WTC11 (cell line): ENCODE measurements at places on chromosomes 7 and 10. TPM values are rescaled to one million over a fixed set of nuclear protein-coding genes. Genes with fewer than 3 reads are reported as not detected.
A peak's percentile ranks its signal among the peaks of the same experiment; 100 is the strongest.

ST8SIA6 gene
- 1.9 to 3.5 TPM (median 2.7 TPM) in 3 replicates for total RNA-seq

H2BK1 gene
- 0.87 TPM in 1 of 3 replicates, not detected in the others for total RNA-seq

RPEL1 gene
- 0.09 TPM in 1 of 3 replicates, not detected in the others for total RNA-seq

DNA sequence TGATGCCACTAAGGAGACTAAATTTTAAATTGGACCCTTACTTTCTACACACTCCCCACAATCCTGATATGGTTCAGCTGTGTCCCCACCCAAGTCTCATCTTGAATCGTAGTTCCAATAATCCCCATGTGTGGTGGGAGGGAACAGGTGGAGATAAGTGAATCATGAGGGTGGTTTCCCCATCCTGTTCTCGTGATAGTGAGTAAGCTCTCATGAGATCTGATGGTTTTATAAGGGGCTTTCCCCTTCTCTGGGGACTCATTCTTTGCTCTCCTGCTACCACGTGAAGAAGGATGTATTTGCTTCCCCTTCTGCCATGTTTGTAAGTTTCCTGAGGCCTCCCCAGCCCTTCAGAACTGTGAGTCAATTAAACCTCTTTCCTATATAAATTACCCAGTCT lies 18.4 kb upstream of the BET1 start:
- no peaks in the 10 kb centered on the region for H3K36me3 ChIP-seq
- no peaks in the 10 kb centered on the region for H3K4me1 ChIP-seq
- no peak overlapping the region for H3K4me3 ChIP-seq
- H3K27ac ChIP-seq: no peak overlapping the region

GRCh38 chr10:55144001-55144400 lies 343.0 kb upstream of the PCDH15 start:
- peaks cover 10% of the 10 kb centered on the region for H3K4me1 ChIP-seq
- no peaks in the 10 kb centered on the region for H3K36me3 ChIP-seq
- no peak overlapping the region for H3K27ac ChIP-seq
- H3K4me3 ChIP-seq: no peak overlapping the region

DNA sequence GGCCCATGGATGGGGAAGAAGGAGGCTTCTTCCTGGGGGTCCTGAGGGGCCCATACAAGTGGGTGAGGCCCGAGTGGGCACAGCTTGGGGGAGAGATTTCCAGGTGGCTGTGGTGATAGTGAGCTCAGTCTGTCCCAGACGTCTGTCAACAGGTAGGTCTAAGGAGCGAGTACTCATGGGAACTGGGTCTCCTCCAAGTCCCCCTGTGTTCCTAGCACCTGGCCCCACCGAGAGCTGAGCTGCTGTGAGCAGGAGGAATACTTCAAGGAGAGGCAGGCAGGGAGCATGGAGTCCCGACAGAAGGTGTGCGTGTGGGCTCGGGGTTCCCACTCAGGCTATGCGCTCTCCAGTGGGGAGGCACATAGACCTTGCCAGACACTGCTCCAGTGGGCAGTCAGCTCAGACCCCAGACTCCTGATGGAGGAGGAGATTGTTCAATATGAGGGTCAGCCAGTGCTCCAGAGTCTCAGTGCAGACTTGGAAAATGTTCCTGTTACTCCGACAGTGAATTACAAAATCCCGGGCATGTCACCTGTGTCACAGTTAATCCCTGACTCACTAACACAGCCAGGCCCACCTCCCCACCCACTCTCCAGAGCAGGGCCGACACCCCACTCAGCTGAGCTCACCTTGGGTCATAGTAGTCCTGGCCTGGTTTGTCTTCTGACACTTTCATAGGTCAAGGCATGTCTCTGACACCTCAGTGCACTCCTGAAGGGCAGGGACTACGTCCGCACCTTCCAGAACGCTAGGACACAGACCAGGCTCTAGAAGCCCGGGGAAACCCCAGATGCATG lies 28.2 kb upstream of the C10orf53 start:
- H3K36me3 ChIP-seq: no peaks in the 10 kb centered on the region
- peaks cover 14% of the 10 kb centered on the region for H3K4me1 ChIP-seq
- no peak for DNase-seq
- H3K4me3 ChIP-seq: no peak overlapping the region
- peaks cover 18% of the 10 kb centered on the region for H3K27me3 ChIP-seq

C10orf53 gene
- not detected in 3 replicates for total RNA-seq

DNA sequence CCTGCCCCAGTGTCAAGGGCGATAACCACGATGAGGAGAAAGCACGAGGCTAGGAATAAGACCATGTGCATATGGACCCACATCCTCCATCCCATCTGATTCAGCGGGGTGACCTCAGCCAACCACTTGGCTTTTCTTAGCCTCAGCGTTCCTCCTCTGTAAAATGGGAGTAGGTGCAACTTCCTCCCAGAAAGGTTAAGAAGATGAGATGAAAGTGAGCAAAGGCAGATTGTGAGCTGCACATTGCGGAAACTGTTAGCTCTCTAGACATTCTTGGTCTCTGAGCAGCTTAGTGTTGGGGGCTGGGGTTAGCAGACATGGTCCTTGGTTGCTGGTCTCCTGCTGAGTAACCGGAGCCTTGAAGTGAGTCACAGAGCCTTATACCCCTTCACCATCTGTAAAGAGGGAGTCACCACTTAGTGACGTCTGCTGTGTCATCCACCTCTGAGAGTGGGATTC lies 497.3 kb upstream of the GALNT17 start:
- H3K27ac ChIP-seq: no peak overlapping the region
- H3K27me3 ChIP-seq: peaks cover 12% of the 10 kb centered on the region
- DNase-seq: no peak

DNA sequence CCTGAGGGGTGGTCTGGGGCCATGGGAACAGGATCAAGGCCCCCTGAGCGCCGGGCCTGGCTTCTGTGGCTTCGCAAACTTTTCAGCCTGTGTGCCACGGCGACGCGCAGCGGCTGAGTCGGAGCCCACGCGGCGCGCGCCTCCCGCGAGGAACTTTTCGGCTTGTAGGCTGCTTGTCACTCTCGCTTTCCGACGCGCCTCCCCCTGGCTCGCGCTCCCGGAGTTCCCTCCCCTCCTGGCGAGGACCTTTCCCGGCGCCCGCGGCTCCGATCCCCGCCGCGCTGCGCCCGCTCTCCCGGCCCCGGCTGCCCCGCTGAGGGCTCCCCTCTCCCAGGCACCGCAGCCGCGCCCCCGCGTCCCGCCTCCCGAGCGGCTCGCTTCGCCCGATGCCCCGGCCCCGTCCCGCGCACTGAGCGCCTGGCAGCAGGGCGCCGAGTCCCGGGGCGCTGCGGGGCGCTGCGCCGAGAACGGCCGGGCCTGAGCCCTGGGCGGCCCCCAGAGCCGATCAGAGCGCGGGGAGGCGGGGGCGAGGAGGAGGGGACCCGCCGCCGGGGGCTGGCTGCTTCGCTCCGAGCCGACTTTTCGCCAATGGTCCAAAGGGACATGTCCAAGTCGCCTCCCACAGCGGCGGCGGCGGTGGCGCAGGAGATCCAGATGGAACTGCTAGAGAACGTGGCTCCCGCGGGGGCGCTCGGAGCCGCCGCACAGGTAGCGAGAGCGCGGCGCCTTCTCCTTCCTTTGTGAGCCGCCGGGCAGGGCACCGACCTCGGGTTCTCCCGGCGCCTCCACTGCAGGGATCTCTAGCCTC lies at the start of gene CACNB2:
Gene CACNB2 (plus strand): TSS at position 276 of the 808 bp plus-strand sequence.
- H3K27me3 ChIP-seq: peaks cover 31% of the 10 kb centered on the region
- H3K4me3 ChIP-seq: peak within 1 kb of the TSS; percentile 71
- H3K36me3 ChIP-seq: no peaks in the 10 kb centered on the region
- peaks cover 42% of the 10 kb centered on the region for H3K4me1 ChIP-seq
- peak; percentile 70 for DNase-seq

DNA sequence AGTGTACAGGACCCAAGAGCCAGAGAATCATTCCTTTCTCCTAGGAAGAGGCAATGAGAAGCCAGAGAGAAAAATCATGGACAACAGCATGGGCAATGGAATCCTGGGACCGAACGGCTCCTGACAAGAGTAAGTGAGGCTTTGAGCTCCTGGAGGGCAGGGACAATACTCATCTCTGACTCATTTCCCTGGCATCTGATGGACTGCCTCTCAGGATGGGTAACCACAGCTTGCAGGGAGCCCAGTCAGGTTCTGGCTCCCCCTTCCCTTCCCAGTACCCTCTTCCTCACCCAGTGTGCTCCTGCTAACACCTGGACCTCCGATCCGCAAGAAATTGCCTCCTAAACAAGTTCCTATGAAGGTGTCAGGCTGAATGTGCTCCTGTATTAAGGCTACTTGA lies 51.2 kb upstream of the SORCS3 start:
- peaks cover 9% of the 10 kb centered on the region for H3K4me1 ChIP-seq
- DNase-seq: no peak
- H3K27me3 ChIP-seq: no peaks in the 10 kb centered on the region

PON1 gene
- 0.25 to 0.26 TPM in 2 of 3 replicates, not detected in the other for total RNA-seq

DNA sequence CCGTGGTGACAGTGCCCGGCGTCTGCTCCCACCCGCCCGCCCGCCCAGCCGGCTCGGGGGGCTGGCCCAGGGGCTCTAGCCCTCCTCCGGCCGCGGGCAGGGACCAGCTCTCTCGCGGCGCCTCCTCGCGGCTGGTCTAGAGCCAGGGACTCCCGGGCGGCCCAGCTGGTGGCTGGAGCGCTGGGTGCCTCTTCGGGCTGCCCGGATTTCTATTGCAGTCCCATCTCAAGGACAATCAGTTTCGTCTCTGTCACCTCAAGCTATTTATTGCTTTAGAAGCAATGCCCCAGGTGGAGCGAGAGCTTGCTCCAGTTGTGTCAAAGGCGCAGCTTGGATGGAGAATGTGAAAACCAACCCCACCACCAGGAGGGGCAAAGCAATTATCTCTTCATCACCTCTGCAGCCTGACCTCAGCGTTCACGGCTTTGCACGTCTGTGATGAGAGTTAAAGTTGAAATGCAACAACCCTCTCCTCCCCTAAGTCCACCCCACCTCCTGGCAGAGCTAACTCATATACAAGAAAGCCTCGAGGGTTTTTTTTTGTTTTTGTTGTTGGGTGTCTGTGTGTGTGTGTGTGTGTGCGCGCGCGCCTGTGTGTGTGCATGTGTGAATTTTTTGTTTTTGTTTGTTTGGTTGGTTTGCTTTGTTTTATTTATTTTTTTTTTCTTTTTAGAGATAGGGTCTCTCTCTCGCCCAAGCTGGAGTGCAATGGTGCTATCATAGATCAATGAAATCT lies at the start of gene ITGA8:
Gene ITGA8 (minus strand): TSS at position 24 of the 736 bp plus-strand sequence. CDS start 151 bp downstream, outside the sequence.
- H3K27ac ChIP-seq: no peak within 1 kb of the TSS
- peaks cover 19% of the 10 kb centered on the region for H3K4me1 ChIP-seq
- peak within 1 kb of the TSS; percentile 90 for H3K4me3 ChIP-seq

- no peak overlapping the region for H3K4me3 ChIP-seq
- H3K27me3 ChIP-seq: no peaks in the 10 kb centered on the region
- H3K4me1 ChIP-seq: peaks cover 32% of the 10 kb centered on the region
- H3K36me3 ChIP-seq: no peaks in the 10 kb centered on the region
- no peak overlapping the region for H3K27ac ChIP-seq
- DNase-seq: no peak
These were observed 82.4 kb downstream of the SGMS1 start for GRCh38 chr10:50541317-50541716.

- H3K27ac ChIP-seq: no peak overlapping the region
- no peak for DNase-seq
- no peak overlapping the region for H3K4me3 ChIP-seq
These were observed 135.1 kb downstream of the C10orf105 start for GRCh38 chr10:71584461-71584860.

DNA sequence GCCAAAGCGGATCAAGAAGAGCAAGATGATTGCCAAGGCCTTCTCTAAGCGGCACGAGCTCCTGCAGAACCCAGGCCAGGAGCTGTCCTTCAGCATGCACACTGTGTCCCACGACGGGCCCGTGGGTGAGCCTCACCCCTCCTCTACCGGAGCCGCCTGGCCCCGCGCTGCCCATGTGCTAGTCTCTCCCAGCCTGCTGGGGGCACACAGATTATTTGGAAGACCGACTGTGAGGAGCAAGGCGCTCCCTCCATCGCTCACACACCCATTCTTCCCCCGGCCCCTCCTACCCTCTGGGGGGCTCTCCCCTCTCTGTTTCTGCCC lies 13.9 kb upstream of the AHCYL2 start:
- no peak for DNase-seq
- no peak overlapping the region for H3K4me3 ChIP-seq
- 0 out of 2 replicates have a peak, but pooled peaks cover 5% of the 10 kb centered on the region for H3K4me1 ChIP-seq

- H3K27ac ChIP-seq: no peak overlapping the region
- DNase-seq: no peak
- H3K36me3 ChIP-seq: no peaks in the 10 kb centered on the region
- no peaks in the 10 kb centered on the region for H3K27me3 ChIP-seq
These were observed 69.6 kb upstream of the MDFIC start for GRCh38 chr7:114852293-114852692.

MSMB gene
- total RNA-seq: not detected in 3 replicates

SFXN2 gene
- total RNA-seq: 15.7 to 21.2 TPM (median 15.9 TPM) in 3 replicates

MOGAT3 gene
- 0.81 to 0.92 TPM (median 0.82 TPM) in 3 replicates for total RNA-seq

CALHM3 gene
- 0.13 to 0.18 TPM (median 0.16 TPM) in 3 replicates for total RNA-seq

DNA sequence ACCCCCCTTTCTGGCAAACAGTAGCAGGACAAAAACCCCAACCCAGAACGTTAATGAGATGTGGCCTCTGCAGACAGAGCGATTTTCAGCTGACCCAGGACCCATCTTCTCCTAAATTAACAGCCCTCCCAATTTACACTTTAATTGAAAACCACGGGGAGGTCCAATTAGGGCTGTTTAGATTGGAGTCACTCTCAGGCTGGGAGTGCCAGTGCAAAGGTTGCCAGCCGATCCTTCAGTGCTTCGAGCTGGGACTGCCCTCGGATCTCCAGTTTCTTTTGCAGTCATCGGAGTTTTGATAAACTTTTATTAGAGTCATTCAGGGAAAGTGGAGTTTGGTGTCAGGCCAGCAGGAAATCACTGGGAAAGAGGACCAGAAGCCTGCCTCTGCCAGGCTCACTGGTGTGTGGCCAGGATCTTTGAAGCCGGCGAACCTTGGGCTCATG lies 108.0 kb downstream of the DOCK1 start:
- peaks cover 27% of the 10 kb centered on the region for H3K36me3 ChIP-seq
- DNase-seq: no peak
- peaks cover 17% of the 10 kb centered on the region for H3K4me1 ChIP-seq
- H3K4me3 ChIP-seq: no peak overlapping the region
- H3K27me3 ChIP-seq: no peaks in the 10 kb centered on the region
- H3K27ac ChIP-seq: no peak overlapping the region

VSTM4 gene
- total RNA-seq: 0.66 to 0.72 TPM (median 0.71 TPM) in 3 replicates

DNA sequence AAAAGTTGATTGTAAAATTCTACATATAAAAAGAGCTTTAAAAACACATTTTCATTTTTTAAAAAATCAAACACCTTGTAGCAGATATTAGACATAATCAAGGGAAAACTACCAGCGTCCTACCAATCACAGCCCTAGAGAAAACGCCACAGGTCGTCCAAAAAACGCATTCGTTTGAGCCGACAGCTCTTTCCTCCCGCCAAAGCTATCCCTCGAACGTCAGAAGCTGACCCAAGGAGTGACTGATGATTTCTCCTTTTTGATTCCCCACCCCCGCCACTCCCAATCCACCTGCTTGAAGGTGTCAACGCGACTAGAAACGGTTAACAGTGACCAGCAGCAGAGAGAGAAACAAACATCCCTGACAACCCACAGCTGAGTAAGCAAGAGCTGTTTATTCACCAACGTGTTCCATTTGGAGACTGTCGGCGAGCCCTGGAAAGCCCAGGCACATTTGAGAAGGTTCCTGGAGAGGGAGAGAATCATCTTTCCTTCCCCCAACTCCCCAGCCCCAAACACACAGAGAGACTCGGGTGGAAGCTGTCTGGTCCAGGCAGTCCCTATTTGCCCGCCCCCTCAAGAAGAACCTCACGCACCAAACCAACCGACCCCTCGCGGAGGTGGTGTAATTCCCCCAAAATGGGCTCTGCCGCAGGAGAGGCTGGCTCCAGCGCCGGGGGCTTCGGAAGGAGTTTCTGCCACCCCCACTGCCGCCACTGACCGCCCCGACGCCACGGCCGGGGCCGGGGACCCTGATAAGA lies 622 bp downstream of the CPEB3 start:
- H3K36me3 ChIP-seq: 0 out of 2 replicates have a peak, but pooled peaks cover 8% of the 10 kb centered on the region
- peaks cover 20% of the 10 kb centered on the region for H3K4me1 ChIP-seq
- H3K27me3 ChIP-seq: no peaks in the 10 kb centered on the region
- peak overlapping the region; percentile 93 for H3K27ac ChIP-seq
- H3K4me3 ChIP-seq: peak overlapping the region; percentile 95
- DNase-seq: no peak
